ENCODE measurements at places on chromosomes 6 and 20.
A peak's percentile ranks its signal among the peaks of the same experiment; 100 is the strongest.

GRCh38 chr20:50510706-50511542 is 741 bp downstream of the PTPN1 start:
- DNase-seq, result peak; percentile 51

GRCh38 chr6:127878115-127878514 is 22.7 kb downstream of the THEMIS start:
- no peak for DNase-seq

DNA sequence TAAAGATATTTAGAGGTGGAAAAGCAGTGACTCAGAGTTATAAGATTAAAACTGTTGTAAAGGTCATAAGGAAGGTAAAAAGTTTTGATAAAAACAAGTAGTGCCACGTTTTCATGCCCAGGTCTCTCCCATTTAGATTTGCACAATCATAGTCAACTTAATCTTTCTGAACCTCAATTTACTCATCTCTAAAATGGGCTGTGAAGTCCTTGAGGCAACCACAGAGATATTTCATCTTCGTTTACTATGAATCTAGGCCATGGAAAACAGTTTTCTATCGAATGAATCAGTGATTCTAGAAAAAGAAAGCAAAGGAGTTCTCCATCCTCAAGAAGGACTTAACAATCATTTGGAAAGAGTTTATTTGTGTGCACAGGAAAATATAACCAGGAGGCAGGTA is 190.2 kb downstream of the EDN1 start:
- no peak for DNase-seq

GRCh38 chr6:946546-946945 is 253.6 kb upstream of the EXOC2 start:
- DNase-seq, result no peak

DNA sequence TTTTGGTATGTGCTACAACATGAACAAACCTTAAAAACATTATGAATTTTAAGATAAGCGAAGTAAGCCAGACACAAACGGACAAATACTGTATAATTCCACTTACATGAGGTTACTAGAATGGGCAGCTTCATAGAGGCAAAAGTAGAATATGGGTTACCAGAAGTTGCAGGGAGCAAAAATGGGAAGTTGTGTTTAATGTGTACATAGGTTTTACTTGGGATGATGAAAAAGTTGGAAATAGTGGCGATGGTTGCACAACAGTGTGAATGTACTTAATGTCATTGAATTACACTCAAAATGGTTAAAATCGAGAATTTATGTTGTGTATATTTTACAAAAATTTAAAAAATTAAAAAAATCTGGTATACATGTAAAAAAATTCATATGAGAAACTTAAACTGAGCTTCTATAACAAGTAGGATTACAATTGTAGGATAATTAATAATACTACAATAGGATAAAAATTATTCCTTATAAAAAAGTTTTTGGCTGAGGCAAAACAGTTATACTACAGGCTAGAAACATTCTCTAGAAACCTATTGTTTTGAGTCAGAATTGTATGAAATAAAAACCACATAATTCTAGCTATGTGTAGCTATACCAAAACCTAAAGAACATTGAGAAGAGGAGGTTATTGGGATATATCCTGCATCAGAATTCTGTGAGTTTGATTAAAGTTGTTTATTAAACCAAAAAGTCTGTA is 24.8 kb upstream of the DYNLRB1 start:
- DNase-seq, result peak; percentile 65

- DNase-seq, result no peak
Observed at GRCh38 chr6:83226517-83226916, 33.4 kb downstream of the RWDD2A start.

DNA sequence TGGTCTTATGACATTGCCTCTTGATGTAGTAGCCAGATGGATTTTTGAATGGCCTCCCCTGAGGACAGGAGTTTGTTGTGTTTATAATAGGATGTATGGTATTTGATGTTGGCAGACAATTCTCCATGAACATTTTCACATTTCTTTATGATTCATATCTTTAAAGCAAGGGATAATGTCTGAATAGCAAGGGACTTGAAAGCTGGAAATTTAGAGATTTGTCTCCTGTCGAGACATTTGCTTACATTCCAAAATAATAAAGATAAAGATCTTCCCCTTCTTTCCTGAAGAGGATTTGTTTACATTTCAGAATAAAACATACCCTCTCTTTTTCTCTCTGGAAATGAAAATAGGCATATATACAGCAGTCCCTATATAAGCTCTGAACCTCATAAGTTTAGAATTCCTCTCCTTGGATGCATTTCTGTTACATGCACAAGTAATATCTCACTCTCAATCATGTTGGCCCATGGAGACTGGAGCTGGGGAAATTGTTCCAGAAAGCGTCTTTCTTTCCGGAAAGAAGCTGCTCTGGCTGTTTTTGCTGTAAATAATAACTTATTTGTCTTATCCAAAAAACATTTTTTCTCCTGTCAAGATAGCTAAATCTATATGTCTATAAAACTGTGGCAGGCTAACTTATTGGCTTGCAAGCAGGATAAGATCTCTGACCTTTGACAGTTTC is 42.5 kb upstream of the ASCC3 start:
- DNase-seq, result no peak

GRCh38 chr6:128327890-128328289 is 192.5 kb downstream of the PTPRK start:
- peak; percentile 50 for DNase-seq

- DNase-seq, result no peak
Observed at GRCh38 chr20:51037532-51038115, 14.7 kb upstream of the KCNG1 start.

DNA sequence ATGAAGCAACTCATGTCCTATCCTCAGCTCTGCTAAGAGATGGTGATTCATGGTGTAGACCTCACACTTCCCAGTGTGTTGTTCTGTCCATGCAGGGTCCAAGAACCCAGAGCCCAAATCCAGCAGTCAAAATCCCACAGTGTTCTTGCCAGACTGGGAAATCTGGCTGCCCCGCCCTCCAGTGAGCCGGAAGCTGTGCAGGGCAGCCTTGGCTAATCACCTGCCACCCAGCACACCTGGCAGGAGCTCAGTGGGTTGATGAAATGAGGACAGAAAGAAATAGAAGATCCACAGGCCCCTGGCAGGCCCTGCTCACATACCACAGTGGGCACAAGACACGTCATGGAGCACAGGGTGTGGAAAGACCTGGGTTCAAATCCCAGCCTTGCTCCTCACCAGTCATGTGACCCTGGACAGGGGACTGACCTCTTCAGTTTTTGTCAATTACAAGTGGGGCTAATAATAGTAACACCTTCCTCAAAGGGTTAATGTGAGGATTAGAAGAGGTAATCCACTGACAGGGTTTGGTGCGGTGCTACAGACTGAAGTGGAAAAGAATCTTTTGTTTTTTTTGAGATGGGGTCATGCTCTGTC is 13.6 kb upstream of the GUCA1A start:
- no peak for DNase-seq

DNA sequence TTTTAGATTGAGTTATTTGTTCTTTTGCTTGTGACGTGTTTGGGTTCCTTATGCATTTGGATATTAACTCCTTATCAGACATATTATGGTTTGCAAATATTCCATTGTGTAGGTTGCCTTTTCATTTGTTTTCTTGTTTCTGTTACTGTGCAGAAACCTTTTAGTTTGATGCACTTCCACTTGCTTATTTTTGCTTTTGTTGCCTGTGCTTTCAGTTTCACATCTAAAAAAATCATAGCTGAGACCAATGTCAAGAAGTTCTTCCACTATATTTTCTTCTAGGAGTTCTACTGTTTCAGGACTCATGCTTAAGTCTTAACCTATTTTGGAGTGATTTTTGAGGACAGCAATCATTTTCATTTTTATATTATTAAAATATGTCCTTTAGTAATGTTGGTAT is 113.5 kb downstream of the EPM2A start:
- no peak for DNase-seq

DNA sequence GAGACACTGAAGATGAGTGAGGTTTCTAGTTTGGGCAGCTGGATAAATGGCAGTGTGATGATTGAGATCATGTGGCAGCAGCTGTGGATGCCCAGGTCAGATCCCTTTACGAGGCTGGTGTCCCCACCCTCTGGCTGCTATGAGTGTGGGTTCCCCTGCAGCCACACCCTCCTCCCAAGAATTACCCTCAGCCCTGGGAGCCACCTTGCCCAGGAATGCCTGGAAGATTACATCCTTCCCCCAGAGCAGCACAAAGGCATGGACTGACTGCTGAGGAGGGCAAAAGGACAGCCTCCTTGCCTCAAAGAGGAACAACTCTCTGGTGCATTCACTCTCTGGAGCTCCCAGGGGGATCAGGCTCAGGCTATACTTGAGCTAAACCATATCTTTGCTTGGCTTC is 15.0 kb upstream of the PKHD1 start:
- DNase-seq, result no peak

DNA sequence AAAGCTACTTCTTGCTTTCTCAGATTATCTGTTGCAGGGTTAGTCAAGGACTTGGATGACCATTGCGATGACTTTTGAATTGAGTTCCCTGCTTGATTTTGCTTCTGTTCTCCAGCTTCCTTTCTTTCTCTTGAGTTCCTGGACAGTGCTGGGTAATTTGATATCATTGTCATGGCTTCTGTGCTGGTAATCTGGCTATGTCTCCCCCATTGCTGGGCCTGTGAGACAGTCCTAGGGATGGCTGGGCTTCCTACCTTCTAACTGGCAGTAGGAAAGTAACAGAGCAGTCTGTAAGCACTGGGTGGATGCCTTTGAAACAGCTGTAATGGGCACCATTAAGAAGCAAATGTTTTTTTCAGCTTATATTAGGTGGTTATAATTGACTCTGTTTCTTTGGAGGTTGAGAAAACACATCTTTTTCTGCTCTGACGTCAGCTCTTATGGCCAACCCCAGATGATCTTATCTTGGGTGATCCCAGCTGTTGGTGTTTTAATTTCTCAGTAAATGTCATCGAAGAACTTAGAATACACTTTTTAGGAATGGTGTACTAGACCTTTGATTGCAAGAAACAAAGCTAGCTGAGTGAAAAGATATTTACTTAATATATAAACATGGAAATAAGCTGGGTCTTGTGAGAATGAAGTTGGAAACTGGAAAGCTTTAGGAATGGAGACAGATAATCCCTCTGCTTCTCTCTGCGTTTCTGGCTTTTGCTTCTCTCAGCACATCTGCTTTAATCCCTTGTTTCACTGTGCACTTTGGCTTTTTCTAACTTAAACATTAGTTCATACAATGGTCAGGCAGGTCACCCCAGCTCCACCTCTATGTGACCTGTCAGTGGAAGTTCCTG is 195.0 kb upstream of the MAN1A1 start:
- no peak for DNase-seq

GRCh38 chr6:36095497-36096391 is 34.6 kb upstream of the MAPK13 start:
- DNase-seq, result no peak

GRCh38 chr20:48198929-48199451 is 413.7 kb upstream of the SULF2 start:
- no peak for DNase-seq

DNA sequence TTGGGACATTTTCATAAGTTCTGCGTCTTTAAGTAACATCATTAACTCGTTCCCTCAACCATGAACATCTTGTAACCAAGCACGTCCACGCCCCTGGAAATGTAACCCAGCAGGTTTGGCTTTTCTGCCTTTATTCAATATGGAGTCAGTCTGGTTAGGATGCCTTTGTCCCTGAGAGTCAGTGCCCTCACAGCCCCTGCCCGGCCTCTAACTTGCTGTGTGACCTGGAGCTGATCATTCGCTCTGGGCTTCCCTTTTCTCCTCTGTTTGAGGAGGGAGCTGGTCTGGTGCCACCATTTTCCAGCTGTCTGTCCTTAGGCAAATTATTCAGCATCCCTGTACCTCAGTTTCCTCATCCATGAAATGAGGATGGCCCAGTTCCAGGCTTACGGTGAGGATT is 26.5 kb upstream of the ANGPT4 start:
- no peak for DNase-seq

DNA sequence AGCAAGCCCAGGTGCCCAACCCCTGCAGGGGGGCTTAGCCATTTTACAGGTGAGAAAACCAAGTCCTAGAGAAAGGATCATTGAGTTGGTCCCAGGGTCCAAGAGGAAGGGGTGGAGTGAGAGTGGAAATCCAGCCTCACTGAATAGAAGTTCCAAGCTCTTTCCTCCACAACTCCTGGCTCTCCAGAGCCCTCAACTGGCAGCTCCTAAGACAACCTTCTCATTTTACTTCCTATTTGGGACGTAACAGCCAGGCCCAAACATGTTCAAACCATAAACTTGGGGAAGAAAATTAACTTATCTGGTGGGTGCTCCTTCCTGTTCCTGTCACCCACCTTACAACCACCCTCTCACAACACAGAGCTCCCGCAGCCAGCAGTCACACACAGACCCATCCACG is 57.9 kb downstream of the PRND start:
- peak; percentile 36 for DNase-seq
